ENCODE measurements at places on chromosomes 1 and 21.

- no peak for DNase-seq
These were observed 132.0 kb upstream of the C1orf21 start for GRCh38 chr1:184254849-184255248.

DNA sequence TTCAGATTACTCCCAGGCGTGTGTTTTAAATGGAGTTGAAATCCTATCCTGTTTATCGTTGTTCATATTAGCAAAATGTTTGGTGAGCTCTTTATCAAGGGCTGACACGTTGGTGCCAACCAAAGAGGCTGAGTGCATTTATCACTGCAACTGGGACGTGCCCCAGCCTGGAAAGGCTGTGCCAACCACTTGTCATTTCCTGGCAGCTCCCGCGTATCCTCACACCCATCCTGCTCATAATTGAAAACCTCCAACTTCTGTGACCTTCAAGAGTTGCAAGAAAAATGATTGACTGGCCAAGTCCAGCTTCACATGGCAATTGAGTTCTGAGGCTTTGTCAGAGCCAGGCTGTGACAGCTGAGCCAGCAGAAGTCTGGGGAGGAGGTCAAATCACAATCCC is 43.7 kb upstream of the KCNA3 start:
- DNase-seq, result no peak

DNA sequence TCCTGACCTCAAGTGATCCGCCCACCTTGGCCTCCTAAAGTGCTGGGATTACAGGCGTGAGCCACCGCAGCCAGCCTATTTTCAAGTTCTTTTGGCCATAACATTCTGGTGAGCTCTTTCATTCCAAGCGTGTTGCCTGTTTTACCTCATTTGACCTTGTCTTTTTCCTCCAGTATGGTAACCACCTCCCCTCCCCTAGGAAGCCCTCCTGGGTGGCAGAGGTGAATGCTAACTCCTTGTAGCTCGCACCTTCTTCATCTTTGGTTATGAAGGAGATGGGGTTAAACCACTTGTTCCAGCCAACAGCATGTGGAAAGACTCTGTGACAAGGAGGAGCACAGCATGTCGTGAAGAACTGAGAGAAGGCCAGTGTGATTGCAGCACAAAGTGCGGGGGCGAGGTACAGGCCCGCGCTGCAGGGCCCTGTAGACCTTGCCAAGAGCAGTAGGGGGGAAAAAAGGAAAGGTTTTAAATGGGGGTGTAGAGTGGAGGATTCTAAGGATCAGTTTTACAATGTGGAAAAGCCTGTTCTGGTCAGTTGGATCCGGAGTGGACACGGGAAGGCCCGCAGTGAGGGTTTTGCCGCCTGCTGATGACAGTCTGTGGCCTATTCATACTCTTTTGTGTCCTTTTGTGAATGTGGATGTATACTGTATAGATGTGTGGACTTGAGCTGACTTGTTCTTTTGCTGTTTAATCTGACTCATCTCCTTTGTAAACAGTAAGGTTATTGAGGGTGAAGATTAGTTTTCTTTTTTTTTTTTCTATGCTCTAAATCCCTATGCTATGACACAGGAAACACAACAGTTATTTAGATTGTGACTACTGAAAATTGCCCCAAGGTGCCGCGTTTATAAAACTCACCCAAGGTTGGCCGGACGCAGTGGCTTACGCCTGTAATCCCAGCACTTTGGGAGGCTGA is 7.5 kb upstream of the ZNF436 start:
- DNase-seq, result no peak

DNA sequence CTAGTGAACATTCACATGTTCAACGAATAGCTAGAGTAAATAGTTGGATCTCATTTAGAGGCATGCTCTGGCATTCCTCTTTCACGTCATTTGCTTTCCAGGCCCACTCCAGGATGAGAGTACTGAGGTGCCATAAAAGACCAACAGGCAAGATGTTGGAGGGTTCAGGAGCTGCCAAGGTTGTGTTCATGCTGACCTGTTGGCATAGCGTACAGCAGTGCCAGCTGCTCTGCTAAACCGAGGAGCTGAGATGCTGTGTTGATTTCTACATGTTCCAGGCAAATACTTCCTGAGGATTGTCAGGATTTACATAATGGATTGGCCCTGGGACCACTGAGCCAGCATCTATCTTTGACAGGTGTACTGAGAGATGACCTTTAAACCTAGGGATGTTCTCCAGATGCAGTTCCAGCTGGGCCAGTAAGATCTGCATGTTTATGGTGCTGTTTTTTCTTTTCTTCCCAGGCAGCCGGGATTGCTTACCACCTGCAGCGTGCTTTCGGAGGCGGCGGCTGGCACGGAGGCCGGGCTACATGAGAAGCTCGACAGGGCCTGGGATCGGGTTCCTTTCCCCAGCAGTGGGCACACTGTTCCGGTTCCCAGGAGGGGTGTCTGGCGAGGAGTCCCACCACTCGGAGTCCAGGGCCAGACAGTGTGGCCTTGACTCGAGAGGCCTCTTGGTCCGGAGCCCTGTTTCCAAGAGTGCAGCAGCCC is 66.9 kb downstream of the DISC1 start:
- DNase-seq, result no peak

DNA sequence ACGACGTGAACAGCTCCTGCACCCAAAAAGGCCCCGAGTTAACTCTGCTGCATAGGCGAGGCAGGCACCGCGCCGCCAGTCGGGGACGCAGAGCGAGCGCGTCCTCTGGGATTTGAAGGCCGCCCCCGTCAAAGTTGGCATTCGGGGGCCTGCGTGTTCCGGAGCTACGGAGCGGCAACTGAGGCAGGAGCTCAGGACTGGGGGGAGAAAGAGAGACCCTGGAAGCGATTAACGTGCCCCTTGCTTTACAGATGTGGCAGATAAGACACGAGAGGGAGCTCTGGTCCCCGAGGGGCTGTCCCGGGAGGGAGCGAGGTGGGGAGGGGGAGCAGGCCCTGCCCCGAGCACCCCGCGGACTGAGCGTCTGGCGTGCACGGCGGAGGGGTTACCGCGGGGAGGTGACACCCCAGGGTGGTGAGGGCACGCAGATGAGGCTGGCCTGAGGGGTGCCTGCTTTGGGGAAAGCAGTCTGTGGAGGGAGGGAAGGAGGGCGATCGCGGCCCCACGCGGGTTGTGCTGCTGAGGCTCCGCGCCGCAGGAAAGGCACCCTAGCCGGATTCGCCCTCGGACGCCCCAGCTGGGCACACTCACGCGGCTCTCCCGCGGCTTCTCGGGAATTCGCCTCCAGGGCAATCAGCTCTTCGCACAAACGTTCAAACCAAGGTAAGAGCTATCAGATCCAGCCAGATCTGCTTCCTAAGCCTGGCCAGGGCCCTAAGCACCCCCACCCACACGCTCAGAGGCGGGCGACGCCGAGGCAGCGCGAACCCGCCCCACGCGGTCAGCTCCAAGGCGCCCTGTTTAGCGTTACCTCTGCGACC is 26.5 kb downstream of the ACTA1 start:
- DNase-seq, result no peak

GRCh38 chr1:109750920-109751319 is 10.1 kb upstream of the GSTM3 start:
- DNase-seq, result no peak

DNA sequence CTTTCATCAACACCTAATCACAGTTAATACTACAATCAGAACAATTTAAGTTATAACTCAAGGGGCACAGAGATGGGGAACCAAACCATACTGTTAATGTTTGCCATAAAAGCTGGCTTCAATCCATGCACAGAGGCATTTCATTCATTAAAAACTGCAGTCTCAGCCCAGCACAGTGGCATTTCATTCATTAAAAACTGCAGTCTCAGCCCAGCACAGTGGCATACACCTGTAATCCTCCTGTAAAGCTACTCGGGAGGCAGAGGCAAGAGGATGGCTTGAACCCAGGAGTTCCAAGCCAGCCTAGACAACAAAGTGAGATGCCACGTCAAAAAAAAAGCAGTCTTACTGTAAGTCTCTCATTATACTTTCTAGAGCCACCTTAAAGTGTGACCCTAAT is 29.2 kb downstream of the ARID4B start:
- DNase-seq, result no peak

DNA sequence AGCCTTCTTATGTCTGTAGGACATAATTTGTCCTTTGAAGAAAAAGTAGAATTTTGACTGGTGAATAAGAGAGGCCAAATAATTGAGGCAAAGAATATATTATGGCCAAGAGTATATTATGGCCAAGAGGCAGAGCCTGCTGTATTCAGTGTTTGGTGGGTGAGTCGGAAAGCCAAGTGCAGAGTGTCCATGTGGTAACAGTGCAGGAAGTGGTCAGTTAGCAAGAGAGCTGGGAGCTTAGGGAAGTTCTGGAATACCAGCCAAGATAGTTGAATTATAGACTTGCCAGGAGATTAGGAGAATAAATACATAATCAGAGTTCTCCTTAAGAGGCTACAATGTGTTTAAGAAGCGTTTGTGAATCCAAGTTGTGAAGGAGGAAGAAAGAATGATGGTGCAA is 131.5 kb upstream of the LMO4 start:
- DNase-seq, result no peak

DNA sequence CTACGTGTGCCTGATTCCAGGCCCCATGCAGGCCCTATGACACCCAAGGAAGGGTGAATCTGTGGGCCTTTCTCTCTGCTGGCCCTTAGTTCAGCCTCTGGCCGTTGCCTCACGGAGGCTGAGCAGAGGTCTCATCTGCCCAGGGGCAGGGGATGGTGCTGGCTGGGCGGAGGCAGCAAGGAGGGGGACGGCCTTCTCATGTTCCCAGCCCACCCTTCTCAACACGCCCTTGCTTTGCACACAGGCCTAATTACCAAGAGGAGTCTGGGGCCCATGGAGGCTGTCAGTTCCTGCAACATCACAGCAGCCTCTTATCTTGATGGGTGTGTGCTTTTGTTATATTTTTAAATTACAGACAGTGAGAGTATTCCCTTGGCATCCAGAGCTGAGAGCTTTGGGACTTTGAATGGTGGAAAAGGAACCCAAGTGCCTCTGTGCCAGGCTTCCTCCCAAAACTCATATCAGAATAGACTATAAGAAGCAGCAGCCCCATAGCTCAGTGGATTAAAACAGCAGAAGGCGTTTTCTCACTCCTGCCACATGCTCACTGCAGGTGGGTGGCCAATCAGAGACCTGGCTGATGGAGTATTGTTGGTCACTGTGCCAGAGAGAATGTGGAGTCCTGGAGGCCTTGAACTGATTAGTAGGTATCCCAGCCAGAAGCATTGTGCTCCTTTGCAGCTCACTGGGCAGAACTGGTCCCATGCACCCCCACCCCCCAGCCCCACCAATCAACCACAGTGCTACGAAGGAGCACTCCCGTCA is 164.9 kb downstream of the CAMTA1 start:
- no peak for DNase-seq

DNA sequence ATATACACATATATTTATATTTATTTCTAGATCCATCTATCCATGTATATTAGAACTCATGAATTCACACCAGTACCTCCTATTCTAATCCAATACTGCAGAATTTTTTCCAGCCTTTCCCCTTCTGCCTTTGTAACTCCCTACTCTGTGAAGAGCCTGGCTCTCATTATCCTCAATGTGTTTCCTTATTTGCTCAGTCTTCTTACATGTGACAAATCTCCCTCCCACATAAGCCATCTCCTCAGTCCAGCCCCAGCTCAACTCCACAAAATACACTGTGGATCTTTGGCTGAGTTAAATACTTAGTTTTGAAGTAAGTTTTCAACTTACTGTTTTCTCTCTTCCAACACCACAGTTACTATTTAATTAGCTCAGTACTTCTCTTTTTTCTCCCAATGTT is 45.7 kb downstream of the ATP5PO start:
- DNase-seq, result no peak

DNA sequence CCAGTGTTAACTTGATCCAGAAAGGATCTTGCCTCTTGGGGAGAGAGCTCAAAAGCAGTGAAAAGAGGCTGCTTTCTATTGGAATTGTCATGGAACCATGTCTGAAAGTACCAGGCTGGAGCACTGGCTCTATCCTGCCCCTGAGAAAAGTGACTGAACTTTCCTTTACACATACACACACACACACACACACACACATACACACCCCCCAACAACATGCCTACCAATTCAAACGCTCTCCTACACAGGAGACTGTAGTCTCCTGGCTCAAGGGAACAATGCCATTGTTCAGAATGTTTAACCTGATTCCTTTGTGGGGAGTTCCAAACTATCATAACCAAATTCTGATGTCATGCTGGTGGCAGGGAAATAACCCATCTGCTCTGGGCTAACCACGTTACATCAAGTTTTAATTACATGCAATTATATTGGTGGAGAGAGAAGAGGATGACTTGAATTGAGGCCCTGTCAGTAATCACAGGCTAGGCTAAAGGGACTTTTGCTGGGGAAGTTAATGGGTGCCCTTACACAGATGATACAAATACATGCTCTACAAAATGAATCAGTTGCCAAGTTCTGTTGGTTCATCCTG is 52.3 kb upstream of the DUSP10 start:
- DNase-seq, result no peak

DNA sequence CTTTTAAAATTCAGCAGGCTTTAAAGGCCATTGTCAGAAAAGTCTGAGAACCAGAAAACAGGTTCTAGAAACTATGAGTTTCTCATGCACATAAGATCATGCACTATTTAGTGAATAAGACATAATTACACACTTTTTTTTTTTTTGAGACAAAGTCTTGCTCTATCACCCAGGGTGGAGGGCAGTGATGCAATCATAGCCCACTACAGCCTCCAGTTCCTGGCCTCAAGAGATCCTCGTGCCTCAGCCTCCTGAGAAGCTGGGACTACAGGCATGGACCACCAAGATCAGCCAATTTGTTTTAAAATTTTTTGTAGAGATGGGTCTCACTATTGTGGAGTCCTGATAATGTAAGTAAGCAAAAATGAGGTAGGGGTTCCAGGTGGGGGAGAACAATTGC is 134.9 kb downstream of the VAV3 start:
- no peak for DNase-seq

GRCh38 chr1:81517987-81518386 is 282.7 kb upstream of the ADGRL2 start:
- no peak for DNase-seq

DNA sequence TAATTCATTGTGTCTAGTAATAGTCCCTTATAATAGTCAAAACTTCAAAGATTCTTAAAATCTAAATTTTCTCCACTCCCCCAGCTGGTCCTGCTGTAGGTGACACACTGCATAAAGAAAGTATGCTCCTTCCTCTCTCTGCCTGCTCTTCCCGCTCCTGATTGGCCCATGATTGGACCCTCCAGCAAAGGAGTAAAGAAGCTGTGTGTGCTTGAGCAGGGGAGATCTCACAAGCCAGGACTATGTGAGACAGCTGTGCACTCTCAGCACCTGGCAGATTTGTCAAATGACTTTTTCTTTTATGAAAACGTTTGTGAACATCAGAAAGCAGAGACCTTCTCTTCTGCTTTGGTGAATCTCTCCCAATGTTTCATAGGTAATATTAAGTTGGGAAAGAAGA is 274.8 kb upstream of the LYPLAL1 start:
- DNase-seq, result no peak

Measured in stimulated activated CD8-positive, alpha-beta memory T cell treated with anti-CD3 and anti-CD28 coated beads, Interleukin-15, amount 100 ng/mL, for 48 hours (primary cell).